Kidney tubule cell (primary cell): ENCODE measurements at places on chromosomes 1 and 21.

- DNase-seq: no peak
Measured at GRCh38 chr21:14688412-14688811, 142.3 kb upstream of the SAMSN1 start.

GRCh38 chr21:44428281-44428960 is 26.9 kb upstream of the LRRC3 start:
- peak; percentile 20 for DNase-seq

DNA sequence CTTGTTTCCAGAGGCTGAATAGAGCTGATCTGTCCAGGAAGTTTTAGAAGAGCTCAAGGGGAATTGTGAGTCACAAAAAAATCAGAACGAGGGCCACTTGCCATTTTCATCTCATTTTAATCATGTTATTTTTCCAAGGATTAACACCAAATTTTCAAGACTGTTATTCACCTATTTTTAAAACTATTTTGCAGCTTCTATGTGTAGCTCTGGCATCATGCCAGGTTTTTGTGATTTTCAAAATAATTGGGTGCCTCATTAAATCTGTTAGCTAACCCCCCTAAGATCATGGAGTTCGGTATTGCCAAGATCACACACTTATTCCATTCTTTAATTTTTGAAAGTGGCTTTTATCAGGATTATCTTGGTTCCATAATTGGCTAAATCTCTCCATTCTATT is 90.9 kb downstream of the RGS7 start:
- DNase-seq: no peak

- peak; percentile 95 for DNase-seq
Measured at GRCh38 chr1:27011058-27011764, 1.4 kb downstream of the TENT5B start.

DNA sequence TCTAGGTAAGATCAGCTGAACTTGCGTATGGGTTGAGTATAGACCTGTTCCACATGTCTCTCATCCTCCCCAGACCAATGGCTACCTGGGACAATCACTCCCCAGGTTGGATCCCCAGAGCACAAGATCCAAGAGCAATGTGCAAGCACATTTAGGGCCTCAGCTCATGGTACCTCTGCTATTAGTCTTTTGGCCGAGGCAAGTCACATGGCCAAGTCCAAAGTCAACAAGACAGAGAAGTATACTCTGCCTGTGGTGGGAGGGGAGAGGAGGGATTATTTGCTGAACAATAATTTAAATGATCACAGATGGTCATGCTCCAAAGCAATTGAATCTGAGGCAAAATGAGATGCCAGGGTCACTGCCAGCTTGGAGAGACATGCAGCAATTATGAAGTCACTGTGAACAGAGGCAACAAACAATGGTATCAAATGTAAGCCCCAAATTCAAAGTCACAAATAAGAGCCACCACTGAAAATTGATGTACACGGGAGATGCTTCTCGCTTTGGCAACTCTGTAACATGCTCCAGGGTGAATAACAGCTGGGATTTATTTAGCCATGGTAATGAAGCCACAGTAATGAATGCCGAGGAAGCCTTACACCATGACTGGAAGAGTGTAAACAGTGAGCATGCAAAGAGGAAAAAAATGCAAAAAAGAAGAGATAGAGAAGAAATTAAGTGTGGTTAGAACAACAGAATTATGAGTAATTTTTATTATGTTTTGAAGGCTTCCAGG is 149.1 kb downstream of the ZNF281 start:
- no peak for DNase-seq

DNA sequence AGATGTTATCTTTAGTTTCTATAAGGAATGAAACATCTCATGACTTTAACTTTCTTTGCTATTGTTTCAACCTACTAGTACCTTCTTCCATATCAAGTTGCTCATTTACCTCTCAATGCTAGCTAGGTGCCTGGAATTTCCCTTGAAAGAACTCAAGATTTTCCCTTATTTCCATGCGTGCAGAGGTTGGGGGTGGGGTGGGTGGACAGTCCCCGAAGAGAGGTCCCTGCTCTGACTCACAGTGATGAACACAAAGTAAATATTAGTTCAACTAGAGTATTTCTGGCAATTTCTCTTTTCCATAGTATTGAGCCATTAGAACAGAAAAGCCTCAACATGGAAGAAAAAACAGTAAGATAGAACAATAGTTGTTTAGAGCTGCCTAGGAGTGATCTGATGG is 239.0 kb upstream of the ZP4 start:
- DNase-seq: peak; percentile 61

GRCh38 chr1:30092051-30092858 is 631.1 kb downstream of the MATN1 start:
- no peak for DNase-seq

DNA sequence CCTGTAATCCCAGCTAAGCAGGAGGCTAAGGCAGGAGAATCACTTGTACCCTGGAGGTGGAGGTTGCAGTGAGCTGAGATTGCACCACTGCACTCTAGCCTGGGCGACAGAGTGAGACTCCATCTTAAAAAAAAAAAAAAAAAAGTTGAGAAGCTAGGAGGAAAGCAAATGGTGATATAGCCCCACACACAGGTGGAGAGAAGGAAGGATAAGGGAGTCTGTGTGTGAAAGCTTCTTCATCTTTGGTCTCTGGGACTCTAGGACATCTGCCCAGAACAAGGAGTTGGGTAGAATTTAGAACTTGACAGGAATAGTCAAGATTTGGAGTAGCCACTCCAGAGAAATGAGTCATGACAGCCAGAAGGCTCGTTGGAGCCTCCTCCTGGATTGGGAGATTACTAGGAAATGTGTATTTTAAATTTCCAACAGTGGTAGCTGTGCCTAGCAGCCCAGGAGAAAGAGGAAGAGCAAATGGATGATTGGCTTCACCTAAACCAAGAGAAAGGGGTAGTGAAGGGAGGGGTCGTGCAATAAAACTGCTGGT is 19.9 kb downstream of the NPL start:
- DNase-seq: no peak

DNA sequence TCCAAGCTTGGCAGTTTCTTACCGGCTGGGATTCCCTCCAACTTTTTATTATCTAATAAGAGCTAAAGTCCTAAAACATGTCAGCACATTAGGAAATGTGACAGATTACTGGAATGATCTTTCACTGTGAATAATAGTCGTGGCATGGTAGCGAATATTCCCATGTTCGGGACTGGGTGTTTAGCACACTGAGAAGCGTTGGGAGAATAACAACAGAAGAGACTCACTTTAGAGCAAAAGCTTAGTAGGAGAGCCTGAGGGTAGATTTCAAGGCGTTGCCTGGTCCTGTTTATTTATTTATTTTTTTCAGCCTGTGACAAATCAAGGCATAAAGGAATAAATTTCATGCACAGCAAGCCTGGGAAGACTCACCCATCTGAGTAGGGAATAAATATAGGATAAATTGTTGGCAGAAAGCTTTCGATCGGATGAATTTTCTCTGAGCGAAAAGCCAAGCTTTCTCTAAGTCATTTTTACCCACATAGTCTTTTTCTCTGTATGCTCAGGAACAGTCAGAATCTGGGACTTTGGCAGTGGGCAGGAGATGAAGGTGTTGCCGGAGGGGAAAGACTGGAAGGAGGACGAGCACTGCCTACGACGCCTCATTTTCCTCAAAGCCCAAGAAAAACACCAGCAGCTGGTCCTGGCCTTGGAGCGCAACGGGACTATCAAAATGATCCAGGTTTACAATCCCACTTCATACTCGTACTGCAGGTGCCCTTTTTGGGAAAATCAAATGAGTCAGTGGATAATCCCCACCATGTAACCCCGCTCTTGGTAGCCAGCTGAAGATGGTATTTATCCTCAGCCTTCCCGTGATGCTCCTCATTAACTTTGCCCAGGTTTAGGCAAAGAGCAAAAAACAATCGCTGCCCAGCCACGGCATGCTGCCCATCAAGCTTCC is 97.2 kb downstream of the WDR64 start:
- DNase-seq: no peak

- DNase-seq: no peak
Measured at GRCh38 chr1:187817782-187818181, 989.0 kb downstream of the PLA2G4A start.

DNA sequence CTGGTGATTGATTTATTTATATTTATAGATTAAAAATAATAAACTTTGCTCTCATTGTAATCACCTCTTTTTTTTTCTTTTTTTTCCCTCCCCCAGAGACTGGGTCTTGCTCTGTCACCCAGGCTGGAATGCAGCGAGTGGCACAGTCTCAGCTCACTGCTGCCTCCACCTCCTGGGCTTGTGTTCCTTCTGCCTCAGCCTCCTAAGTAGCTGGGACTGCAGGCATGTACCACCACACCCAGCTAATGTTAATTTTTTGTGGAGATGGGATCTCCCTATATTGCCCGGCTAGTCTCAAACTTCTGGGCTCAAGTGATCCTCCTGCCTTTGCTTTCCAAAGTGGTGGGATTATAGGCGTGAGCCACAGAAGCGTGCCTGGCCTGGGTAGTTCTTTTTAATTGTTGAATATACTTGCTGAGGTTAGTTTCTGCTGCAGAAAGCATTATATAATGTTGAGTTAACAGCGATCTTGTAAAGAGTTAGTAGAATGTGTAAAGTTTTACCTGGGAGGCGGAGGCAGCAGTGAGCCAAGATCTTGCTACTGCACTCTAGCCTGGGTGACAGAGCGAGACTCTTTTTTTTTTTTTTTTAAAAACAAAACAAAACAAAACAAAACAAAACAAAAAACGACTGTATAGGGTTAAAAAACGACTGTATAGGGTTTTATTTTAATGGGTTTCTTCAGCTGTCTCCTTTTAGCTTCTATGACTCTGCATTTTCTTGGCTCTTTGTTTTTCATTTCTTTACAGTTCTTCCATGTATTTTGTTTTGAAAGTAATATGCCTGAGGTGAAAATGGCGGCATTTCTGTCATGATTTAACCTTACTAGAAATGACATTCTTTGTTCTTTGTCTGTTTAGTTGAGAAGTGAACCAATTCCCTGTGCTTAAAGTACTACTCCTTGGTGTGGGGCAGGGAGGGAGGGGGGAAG is 82.7 kb downstream of the CAMTA1 start:
- peak; percentile 59 for DNase-seq

GRCh38 chr1:78375996-78376395 is 114.8 kb upstream of the PTGFR start:
- no peak for DNase-seq

GRCh38 chr1:87117761-87118368 is 203.4 kb downstream of the HS2ST1 start:
- peak; percentile 55 for DNase-seq

DNA sequence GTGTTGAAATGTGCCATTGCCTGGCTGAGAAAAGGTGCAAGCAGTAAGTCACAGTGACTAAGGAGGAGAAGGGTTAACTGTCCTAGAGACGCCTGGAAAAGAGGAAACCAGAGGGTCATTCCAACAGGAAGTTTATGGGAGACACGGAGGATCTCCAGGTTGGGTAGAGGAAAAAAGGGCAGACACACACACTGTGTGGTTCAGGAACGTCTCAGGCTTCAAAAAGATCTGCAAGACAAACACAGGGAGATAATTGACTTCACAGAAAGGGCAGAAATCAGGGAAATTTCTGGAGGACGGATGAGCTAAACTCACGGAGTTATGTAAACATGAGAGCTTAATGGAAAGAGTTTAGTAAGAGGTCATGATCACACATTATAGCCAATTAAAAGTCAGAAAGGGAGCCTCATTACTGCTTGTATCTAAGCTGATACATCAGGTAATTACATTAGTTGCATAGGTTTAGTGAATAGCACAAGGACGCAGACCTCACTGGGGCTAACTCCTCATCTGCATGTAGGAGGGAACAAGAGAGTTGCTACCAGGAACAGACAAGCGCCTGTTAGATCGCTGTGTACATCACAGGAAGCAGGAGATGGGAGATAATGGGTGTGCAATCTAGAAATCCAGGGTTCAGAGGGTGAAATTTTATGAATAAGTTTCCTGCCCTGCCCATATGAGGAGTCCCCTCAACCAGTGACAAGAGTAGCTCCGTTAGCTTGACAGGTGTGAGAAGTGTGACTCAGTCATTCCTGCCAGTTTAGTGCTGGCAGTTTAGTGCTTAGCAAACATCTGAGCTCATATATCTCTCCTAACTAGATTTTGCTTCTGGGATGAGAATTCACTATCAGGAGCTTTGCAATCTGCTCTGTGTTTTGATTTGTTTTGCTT is 96.6 kb upstream of the TNR start:
- DNase-seq: peak; percentile 26

- DNase-seq: no peak
Measured at GRCh38 chr21:37297364-37297763, 30.2 kb upstream of the VPS26C start.

- DNase-seq: no peak
Measured at GRCh38 chr1:153849487-153850185, 73.1 kb downstream of the GATAD2B start.

DNA sequence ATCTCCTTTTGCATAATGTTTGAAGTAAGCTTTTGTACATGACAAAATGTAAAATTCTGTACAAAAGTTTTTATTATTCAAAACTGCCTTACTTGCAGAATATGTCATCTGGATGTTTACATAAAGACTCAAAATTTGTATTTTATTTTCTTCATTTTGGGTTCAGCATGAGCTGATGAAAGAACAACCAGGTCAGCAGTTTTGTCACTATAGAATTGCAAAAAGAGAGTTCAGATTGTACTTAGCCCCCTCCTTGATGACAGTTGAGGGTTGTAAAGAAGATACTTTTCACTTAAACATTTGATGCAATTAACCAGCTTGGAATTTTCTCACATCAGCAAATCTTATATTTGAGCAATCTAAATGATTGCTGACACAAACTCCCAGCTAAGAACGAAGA is 669.3 kb downstream of the PLA2G4A start:
- DNase-seq: no peak

DNA sequence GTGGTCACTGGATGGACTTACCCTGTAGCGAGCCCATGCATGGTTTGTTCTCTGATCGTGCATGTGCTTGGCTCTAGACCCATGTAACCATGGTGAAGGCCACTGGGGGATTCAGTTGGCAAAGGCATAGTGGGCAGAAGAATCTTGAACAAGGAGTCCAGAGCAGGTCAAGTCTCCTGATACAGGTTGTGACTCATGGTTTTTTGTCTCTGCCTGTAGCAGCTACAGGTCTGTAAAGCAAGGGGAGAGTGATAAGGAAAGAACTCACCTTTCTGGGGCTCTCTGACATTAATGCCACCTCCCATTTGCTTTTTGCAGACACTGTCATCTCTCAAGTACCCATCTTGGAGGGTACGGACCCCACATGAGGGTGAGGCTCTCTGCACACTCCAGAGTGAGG is 153.4 kb upstream of the CAMK1G start:
- DNase-seq: peak; percentile 42

GRCh38 chr1:59730759-59731478 is 83.8 kb upstream of the HOOK1 start:
- peak; percentile 90 for DNase-seq

DNA sequence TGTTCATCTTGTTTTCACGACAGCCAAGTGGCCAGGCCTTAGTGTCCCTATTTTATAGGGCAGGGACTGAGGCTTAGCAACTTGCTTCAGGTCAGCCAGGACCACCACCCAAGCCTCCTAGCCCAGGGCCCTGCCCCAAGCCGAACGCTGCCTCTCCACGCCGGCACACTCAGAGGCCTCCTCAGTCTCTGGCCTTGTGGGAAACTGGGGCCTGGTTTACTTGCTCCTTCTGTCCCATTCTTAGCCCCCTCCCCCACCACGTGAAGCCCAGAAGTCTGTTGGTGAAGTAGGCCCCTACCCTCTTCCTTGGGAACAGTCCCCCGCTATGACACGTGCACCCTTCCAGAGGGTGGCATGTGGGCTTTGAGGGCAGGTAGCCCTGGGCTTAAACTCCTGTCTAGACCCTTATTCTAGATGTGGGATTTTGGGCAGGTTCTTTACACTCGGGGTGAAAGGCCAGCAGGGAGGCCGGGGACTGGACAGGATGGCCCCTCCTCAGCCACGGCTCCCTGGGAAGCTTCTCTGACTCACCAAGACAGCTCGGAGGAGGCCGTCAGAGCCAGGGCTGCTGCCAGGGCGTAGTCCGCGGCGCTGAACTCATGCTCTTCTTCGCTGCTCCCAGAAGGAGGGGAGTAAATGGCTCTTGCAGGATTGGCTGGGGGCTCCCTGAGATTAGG is 4.3 kb downstream of the MYOM3 start:
- peak; percentile 78 for DNase-seq
